ENCODE measurements at places on chromosomes 11 and 22.

- peak; percentile 19 for DNase-seq
These were observed 267.6 kb upstream of the TENM4 start for GRCh38 chr11:79708319-79708932.

DNA sequence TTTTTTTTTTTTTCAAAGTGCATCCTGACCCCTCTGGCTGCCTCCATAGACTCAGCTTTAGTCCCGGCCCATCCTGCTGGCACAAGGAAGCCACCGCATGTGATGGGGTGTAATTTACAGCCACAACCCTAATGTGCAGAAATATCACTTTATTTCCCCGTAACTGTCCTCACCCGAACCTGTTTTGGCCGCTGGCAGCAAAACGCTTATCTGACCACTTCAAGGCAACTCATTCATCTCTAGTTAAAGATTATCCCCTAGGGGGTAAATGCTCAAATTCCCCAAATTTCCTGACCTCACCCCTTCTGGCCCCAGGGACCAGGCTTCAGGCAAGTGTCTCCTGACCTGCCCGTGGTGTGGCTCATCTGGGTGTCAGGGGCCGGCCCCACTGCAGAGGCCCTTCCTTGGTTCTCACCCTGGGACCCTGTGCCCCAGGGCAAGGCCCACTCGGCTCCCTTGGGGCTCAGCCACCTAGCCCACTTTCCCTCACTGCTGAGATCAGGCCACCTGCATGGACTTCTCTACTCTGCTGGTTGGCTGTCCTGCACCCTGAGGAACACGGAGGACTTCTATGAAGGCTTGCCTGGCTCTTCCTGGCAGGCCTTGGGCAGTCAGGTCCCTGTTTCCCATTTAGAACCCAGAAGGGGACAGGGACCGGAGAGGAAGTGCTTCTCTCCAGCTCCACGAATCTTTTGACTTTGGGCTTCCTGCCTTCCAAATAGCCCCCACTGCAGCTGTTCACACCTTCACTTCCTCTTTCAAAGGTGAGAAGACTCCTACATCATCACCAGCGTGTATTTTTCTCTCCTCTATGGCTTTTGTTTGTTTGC is 53.3 kb downstream of the WNT11 start:
- no peak for DNase-seq

DNA sequence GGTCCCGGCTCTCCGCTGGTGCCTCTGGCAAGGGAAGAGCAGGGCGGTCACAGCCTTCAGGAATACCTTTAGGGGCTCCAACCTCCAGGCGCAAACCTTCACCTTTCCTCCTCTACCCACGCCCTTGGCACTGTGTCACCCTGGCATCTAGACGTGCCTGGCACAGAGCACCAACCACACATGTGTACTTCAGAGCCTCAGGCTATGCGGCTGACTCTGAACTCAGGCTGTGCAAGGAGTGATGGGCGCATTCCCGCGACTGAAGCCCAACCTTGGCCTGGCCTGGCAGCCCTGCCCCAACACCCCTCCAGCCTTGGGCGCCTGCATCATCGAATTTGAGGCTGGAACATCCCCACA is 11.4 kb downstream of the SCARF2 start:
- no peak for DNase-seq

GRCh38 chr11:33001751-33002542 is 13.7 kb upstream of the DEPDC7 start:
- DNase-seq = no peak

DNA sequence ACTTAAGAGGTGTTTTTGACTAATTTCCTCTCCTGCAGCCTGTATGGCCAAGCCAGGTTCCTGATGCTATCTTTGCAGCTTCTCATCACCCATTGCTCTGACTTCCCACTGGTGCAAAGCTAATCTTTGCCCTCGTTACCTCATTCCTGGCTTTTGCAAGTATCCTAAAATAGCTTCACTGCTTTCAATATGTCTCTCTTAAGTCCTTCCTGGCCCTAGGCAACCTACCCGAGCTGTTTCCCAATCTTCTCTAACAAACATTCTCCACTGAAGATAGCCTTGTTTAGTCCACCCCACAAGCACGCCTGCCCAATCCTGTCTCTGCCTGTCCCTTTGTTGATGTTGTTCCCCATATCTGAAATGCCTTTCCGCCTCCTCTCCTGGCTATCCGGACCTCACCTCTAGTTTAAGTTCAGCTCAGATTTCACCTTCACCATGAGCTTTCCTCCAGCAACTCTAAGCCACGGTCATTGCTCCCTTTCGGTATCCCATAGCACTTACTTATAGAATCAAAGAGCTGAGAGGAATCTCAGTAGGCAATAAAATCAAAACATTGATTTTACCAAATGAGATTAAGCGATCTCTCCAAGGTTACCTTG is 30.1 kb upstream of the CECR2 start:
- DNase-seq = no peak

- no peak for DNase-seq
These were observed 6.9 kb upstream of the NLRP6 start for GRCh38 chr11:271319-271715.

GRCh38 chr11:87304412-87304811 is 266.7 kb downstream of the TMEM135 start:
- no peak for DNase-seq

- DNase-seq = no peak
These were observed 360.0 kb upstream of the DDI1 start for GRCh38 chr11:103676413-103676812.

- no peak for DNase-seq
These were observed 5.0 kb downstream of the BSCL2 start for GRCh38 chr11:62702246-62702645.

- no peak for DNase-seq
These were observed at the start of gene HBB for GRCh38 chr11:5226732-5227310. TSS of gene HBB (minus strand) at chr11:5227071. CDS start at chr11:5227021, 50 bp downstream.

GRCh38 chr11:109123816-109124787 is 297.9 kb upstream of the C11orf87 start:
- DNase-seq = no peak

DNA sequence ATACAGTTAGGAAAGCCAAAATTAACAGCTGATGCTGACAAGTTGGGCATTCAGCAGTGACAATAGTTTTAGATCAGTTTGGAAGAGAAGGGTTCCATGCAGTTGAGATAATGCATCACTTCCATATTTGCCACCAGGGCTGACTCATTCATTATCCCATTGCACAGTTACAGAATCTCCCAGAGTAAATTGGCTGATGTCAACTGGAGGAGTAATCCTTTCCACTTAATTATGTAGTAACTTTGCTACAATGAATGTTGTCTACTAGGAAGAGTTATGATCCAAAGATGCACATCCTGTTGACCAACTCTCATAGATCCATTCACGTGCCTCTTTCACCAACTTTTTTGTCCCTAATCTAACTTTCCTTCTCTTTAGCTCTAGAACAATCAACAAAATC is 123.3 kb upstream of the LUZP2 start:
- no peak for DNase-seq

GRCh38 chr11:27187848-27188621 is 147.4 kb downstream of the BBOX1 start:
- no peak for DNase-seq

- no peak for DNase-seq
These were observed 991.7 kb downstream of the OPCML start for GRCh38 chr11:132540581-132540980.

DNA sequence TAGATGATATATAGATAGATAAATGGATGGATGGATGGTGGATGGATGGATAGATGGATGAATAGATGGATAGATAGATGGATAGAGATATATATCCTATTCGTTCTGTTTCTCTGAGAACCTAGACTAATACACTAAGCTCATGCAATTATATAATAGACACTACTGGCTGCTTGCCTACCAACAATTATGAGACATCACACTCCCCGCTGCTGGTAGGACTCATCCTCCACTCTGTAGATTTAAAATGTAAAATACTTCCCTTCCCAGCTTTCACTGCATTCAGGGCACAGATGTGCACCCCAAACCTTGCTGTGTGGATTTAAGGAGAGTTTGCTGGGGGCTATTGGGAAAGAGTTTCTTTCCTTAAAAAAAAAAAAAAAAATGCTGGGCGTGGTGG is 28.3 kb upstream of the RCN1 start:
- DNase-seq = no peak
